MCF 10A (cell line): ENCODE measurements at places on chromosomes 2 and 18. TPM values are rescaled to one million over a fixed set of nuclear protein-coding genes. Genes with fewer than 3 reads are reported as not detected.

Gene BMPR2
- total RNA-seq: 27.4 and 30.5 TPM in 2 replicates

GRCh38 chr2:53498210-53498609 lies 269.4 kb upstream of the CHAC2 start:
- peak; percentile 77 for DNase-seq

DNA sequence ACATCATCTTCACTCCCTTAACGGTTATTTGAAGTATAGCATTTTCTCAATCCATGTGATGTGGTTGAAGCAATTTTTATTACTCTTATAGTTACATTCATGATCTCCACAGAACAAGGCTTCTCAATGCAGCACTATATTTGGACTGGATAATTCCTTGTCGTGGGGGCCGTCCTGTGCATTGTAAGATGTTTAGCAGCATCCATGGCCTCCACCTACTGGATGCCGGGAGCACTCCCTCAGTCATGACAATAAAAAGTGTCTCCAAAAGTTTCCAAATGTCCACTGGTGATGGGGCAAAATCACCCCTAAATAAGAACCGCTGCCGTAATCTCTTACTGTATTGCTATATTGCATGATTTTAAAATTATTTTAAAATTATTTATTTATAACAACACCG lies 110.6 kb upstream of the DDX18 start:
- no peak for DNase-seq

- peak; percentile 68 for DNase-seq
Measured at GRCh38 chr18:12307701-12308385, at the start of gene TUBB6. Gene TUBB6 (plus strand): TSS chr18:12308241. CDS start chr18:12308293, 52 bp downstream.

DNA sequence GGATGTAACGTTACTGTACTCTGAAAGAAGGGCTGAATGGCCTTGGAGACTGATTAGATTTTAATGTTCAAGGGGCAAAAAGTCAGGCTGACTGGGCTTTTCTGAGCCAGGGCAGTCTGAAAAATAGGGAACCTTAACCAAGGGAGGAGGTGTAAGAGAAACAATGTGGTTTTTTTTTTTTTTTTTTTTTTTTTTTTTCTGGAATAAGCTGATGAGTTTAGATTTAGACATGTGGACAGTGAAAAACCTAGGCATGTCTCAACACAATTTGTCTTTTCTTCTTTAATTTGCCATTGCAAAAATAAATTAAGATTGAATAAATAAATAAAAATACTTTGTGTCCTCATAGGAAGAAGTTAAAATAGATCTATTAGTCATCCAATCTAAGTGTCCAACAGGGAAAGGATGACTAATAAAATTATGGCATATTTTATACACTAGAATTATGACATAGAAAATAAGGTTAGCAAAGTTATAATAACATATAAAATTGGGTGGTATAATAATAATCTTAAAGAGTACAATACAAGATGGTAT lies 237.6 kb upstream of the TRIB2 start:
- peak; percentile 40 for DNase-seq

Gene RND3
- 158 and 182 TPM in 2 replicates for total RNA-seq

Gene CYS1
- not detected in 2 replicates for total RNA-seq

Gene SPATA3
- total RNA-seq: not detected in 2 replicates

GRCh38 chr2:71705171-71705960 lies 252.0 kb downstream of the DYSF start:
- DNase-seq: no peak

DNA sequence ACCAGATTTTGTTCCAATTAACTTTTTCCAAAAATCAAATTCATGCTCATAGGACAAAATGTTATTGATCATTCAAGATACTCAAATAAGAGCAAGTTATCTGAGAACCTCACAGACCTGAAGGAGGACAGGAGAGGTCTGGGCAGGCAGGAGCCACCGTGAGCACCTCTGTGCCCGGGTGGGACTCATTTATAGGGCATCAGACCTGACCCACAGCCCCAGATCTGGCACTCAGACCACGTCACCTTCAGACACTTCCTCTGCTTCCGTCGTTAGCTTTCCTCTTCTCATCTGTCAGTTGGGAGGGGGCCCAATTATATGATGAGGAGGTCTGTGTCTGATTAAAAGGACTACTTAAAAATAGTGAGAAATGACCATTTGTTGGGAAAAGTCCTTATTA lies 169.4 kb downstream of the EIPR1 start:
- no peak for DNase-seq
